Fibroblast of villous mesenchyme (primary cell): ENCODE measurements at places on chromosomes 5 and 9. TPM values are rescaled to one million over a fixed set of nuclear protein-coding genes. Genes with fewer than 3 reads are reported as not detected.

BARHL1 gene
- total RNA-seq = not detected in 2 replicates

DNA sequence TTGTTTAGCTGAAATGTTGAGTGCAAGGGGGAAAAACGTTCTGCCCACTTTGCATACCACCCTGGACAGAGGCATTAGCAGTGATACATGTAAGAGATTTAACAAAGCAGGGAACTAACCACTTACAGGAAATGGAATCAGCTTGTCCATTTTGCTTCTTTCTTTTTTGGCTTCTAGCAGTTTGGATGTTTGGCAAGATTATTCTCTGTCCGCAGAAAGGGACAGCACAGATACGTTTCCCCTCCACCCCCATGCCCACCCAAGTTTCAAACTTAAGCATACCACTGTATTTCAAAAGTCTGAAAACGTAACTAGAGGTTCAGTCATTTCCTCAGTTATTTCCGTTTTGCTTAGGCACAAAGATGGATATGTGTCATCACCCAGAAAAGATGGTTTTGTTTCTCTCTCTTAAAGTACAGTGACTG is 118.4 kb downstream of the GDNF start:
- DNase-seq = peak; percentile 42

KIF24 gene
- 2.6 and 3.5 TPM in 2 replicates for total RNA-seq

DNA sequence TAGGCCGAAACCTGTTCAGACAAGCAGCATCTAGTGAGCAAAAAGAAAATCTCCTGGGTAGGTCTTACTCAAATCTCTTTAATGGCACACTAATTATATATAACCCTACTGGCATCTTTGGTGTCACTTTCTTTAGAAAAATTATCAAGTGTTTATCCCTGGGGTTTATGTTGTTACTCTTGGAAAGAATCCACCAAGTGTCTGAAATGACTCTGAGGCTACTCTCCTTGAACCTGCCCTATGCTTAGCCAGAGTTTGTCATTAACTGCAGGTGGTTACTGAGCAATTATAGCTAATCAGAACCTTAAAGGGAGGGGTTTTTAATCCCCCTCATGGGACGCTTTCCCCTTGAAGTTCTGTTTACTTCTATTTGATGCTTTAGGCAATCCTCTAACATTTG is 381.9 kb downstream of the PLK2 start:
- no peak for DNase-seq
